Heart right ventricle (tissue), 16 donors: ENCODE measurements at places on chromosomes 3 and 15. TPM values are rescaled to one million over a fixed set of nuclear protein-coding genes. Genes with fewer than 3 reads are reported as not detected.
A peak's percentile ranks its signal among the peaks of the same experiment; 100 is the strongest.

- DNase-seq: no peak
- H3K4me3 ChIP-seq: no peak overlapping the region
- H3K27ac ChIP-seq: no peak overlapping the region
- H3K4me1 ChIP-seq: no peaks in the 10 kb centered on the region
- H3K36me3 ChIP-seq: no peaks in the 10 kb centered on the region
Observed at GRCh38 chr3:150303768-150304167, 104.3 kb upstream of the TSC22D2 start.

WDR53 gene
- 6.6 TPM for total RNA-seq

GNB4 gene
- total RNA-seq: 12.4 TPM

GRCh38 chr3:177429771-177430170 lies 232.5 kb upstream of the TBL1XR1 start:
- H3K27ac ChIP-seq: no peak overlapping the region
- H3K36me3 ChIP-seq: no peaks in the 10 kb centered on the region
- no peak overlapping the region for H3K4me3 ChIP-seq
- no peaks in the 10 kb centered on the region for H3K27me3 ChIP-seq
- DNase-seq: no peak

CLN6 gene
- total RNA-seq: 8.2 TPM

DNA sequence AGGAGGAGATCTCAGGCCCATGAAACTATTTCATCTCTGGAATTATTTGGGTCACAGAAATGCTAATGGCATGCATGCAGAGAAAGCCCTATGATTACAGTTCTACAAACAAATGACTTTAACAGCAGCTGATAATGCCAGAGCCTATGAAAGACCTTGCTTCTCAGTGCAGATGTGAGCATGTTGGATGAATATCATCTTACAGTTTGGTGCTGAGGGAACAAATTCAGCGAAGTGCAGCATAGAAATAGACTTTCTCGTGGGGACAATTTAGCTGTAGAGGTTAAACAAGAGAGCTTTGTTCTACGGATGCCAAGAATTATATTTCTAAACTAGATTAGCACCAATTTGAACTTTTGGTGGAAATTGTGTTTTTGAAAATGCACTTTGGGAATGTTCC lies 27.7 kb downstream of the PTX3 start:
- no peaks in the 10 kb centered on the region for H3K27me3 ChIP-seq
- no peak overlapping the region for H3K27ac ChIP-seq
- H3K4me1 ChIP-seq: no peaks in the 10 kb centered on the region
- no peaks in the 10 kb centered on the region for H3K36me3 ChIP-seq
- H3K4me3 ChIP-seq: no peak overlapping the region
- DNase-seq: no peak

ITPR1 gene
- total RNA-seq: 15.3 TPM

DNA sequence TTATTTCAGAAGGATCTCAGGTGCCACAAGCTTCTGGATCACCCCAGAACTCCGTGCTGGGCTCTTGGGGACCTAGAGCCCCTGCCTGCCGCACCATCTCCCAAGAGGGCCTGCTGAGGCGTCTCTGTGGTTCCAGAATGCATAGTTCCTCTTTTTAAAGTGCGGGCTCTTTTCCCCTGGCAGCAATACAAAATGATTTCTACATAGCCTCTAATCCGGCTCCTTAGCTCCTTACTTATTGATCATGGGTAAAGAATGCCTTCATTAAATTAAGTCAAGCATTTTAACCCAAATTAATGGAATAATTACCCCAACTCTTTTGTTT lies 121.9 kb downstream of the ATP10A start:
- DNase-seq: no peak
- no peak overlapping the region for H3K27ac ChIP-seq
- peaks cover 23% of the 10 kb centered on the region for H3K4me1 ChIP-seq
- H3K4me3 ChIP-seq: no peak overlapping the region
- H3K27me3 ChIP-seq: no peaks in the 10 kb centered on the region
- H3K36me3 ChIP-seq: no peaks in the 10 kb centered on the region

DNA sequence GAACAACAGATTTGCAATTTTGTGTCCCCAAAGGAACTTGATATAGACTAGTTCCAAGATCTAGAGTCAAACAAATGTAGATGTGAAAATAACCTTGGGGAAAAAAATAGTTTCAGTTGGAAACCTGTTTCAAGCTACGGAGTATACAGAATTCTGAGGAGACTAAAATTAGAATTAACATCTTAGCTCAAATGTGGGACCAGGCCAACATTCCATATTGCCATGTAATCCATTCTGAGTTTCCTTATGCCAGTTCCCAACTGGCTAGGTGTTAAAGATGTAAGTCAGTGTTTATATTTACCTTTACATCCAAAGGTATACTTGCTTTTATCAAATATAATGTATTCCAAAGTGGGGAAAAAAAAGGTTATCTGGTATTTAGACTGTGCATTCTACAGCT lies 76.3 kb downstream of the UBE3A start:
- no peaks in the 10 kb centered on the region for H3K27me3 ChIP-seq
- no peak for DNase-seq
- no peaks in the 10 kb centered on the region for H3K36me3 ChIP-seq
- peaks cover 20% of the 10 kb centered on the region for H3K4me1 ChIP-seq
- no peak overlapping the region for H3K27ac ChIP-seq

SH2D7 gene
- total RNA-seq: not detected

CDCP1 gene
- total RNA-seq: 0.15 TPM

DNA sequence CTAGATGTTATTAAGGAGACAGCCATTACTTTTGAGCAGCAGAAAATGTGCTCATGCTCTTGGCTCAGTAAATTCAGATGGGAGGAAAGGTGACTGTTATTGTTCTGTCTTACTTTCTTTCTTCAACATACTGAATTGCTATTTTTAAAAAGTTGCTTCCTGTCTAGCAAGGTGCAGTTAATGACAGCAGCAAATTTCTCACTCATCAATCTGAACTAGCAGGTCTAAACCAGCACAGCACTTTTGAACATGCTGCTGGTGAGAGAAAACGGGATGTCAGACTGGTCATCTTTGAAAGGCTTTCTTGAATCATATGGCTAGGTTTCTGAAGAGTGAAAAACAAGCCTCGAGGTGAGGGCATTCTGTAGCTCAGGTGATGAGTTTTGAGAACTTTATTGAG lies 384.7 kb downstream of the MFSD1 start:
- H3K27ac ChIP-seq: no peak overlapping the region
- no peak for DNase-seq
- no peak overlapping the region for H3K4me3 ChIP-seq
- peaks cover 9% of the 10 kb centered on the region for H3K4me1 ChIP-seq
- no peaks in the 10 kb centered on the region for H3K27me3 ChIP-seq
- H3K36me3 ChIP-seq: no peaks in the 10 kb centered on the region

RAMAC gene
- 14.5 TPM for total RNA-seq

RLBP1 gene
- total RNA-seq: not detected

- no peaks in the 10 kb centered on the region for H3K36me3 ChIP-seq
- peak overlapping the region; percentile 94 for H3K27ac ChIP-seq
- H3K27me3 ChIP-seq: no peaks in the 10 kb centered on the region
- peaks cover 22% of the 10 kb centered on the region for H3K4me1 ChIP-seq
- peak overlapping the region; percentile 63 for H3K4me3 ChIP-seq
Observed at GRCh38 chr3:47803480-47804025, 615 bp downstream of the DHX30 start.

GRCh38 chr3:45035441-45036301 lies 9.6 kb downstream of the CLEC3B start:
- peak overlapping the region; percentile 23 for H3K4me3 ChIP-seq
- no peaks in the 10 kb centered on the region for H3K27me3 ChIP-seq
- peaks cover 47% of the 10 kb centered on the region for H3K4me1 ChIP-seq
- DNase-seq: peak; percentile 44
- peak overlapping the region; percentile 25 for H3K27ac ChIP-seq
- no peaks in the 10 kb centered on the region for H3K36me3 ChIP-seq

DNA sequence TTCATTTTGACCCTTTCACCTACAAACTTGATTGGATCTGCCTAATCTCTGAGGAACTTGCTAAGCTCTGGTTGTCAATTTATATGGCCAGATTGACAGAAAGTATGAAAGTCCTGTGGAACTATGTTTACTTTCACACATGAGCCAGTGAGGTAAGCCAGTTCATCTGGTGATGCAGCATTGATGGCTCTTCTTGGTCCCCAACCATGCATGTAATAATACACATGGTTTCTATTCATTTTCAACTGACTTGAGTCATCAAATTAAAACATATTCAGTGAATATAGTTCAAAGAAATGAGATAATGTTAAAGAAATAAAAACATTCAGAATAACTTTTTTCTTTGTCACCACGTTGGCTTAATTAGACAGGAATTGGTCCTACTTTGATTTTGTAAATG lies 336.1 kb upstream of the THBS1 start:
- H3K27me3 ChIP-seq: no peaks in the 10 kb centered on the region
- H3K27ac ChIP-seq: no peak overlapping the region

GRCh38 chr15:67458331-67459029 lies 62.5 kb upstream of the C15orf61 start:
- no peaks in the 10 kb centered on the region for H3K36me3 ChIP-seq
- no peaks in the 10 kb centered on the region for H3K4me1 ChIP-seq
- H3K4me3 ChIP-seq: no peak overlapping the region
- H3K27me3 ChIP-seq: no peaks in the 10 kb centered on the region

GRCh38 chr3:32705232-32705631 lies 20.2 kb downstream of the CNOT10 start:
- no peak overlapping the region for H3K27ac ChIP-seq
- DNase-seq: no peak
- no peak overlapping the region for H3K4me3 ChIP-seq
- H3K36me3 ChIP-seq: no peaks in the 10 kb centered on the region

GRCh38 chr3:44021651-44022594 lies 219.8 kb upstream of the TOPAZ1 start:
- H3K4me3 ChIP-seq: peak overlapping the region; percentile 37
- no peak overlapping the region for H3K27ac ChIP-seq
- DNase-seq: no peak
- H3K36me3 ChIP-seq: no peaks in the 10 kb centered on the region
- H3K27me3 ChIP-seq: peaks cover 75% of the 10 kb centered on the region

GALNT15 gene
- total RNA-seq: 19.8 TPM

GPR27 gene
- 0.95 TPM for total RNA-seq

- H3K36me3 ChIP-seq: no peaks in the 10 kb centered on the region
- no peak overlapping the region for H3K27ac ChIP-seq
- no peaks in the 10 kb centered on the region for H3K4me1 ChIP-seq
- no peak for DNase-seq
- no peaks in the 10 kb centered on the region for H3K27me3 ChIP-seq
- H3K4me3 ChIP-seq: no peak overlapping the region
Observed at GRCh38 chr3:171815973-171816595, 5.8 kb upstream of the PLD1 start.

- no peak overlapping the region for H3K27ac ChIP-seq
- no peak overlapping the region for H3K4me3 ChIP-seq
- H3K36me3 ChIP-seq: no peaks in the 10 kb centered on the region
- no peaks in the 10 kb centered on the region for H3K4me1 ChIP-seq
- DNase-seq: no peak
Observed at GRCh38 chr3:147773116-147773630, 364.0 kb downstream of the ZIC1 start.

NRG4 gene
- total RNA-seq: not detected

LMLN gene
- 11.3 TPM for total RNA-seq

- H3K4me1 ChIP-seq: peaks cover 33% of the 10 kb centered on the region
- no peak overlapping the region for H3K27ac ChIP-seq
- no peak for DNase-seq
Observed at GRCh38 chr3:149398296-149398695, 20.8 kb upstream of the TM4SF1 start.

DNA sequence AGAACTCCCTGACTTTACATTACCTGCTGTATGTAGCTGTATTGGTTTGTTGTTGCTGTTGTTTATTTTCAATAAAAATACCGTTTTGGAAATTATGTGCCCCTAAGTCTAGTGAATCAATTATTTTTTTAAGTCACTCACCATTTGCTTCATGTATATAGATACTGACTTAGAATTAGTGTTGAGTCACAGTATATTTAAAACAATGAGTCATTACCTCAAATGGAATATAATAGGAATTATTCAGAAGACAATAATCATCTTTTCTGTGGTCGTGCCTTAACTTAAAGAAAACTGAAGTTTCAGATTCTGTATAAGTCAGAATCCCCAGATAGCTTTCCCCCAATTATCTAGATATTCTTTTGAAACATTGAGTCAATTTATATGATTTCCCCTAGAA lies 21.0 kb upstream of the ALDH1A2 start:
- H3K27me3 ChIP-seq: no peaks in the 10 kb centered on the region
- H3K36me3 ChIP-seq: no peaks in the 10 kb centered on the region
- H3K4me3 ChIP-seq: no peak overlapping the region
- H3K27ac ChIP-seq: no peak overlapping the region

SCN5A gene
- total RNA-seq: 173 TPM

ARL8B gene
- total RNA-seq: 65.4 TPM

- no peak overlapping the region for H3K4me3 ChIP-seq
- no peaks in the 10 kb centered on the region for H3K36me3 ChIP-seq
- no peaks in the 10 kb centered on the region for H3K27me3 ChIP-seq
- no peaks in the 10 kb centered on the region for H3K4me1 ChIP-seq
- H3K27ac ChIP-seq: no peak overlapping the region
Observed at GRCh38 chr3:131582438-131582837, 79.7 kb upstream of the MRPL3 start.

DNA sequence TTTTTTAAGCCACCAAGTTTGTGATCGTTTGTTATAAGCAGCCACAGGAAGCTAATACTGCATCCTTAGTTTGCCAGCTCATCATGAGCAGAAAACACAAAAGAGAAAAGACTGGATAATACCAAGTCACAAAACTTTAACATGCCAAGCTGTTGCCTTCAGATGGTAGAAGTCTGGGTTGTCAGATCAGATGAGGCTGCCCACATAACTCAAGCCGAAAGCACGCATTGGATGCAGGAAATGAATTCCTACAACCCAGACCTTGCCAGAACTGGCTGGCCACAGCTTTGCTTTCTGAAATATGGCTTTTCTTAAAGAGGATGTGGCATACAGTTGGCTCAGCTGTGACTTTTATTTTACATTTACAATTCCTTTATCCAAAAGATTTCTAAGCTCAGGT lies 118.3 kb upstream of the NEO1 start:
- no peak overlapping the region for H3K4me3 ChIP-seq
- H3K36me3 ChIP-seq: no peaks in the 10 kb centered on the region
- no peak overlapping the region for H3K27ac ChIP-seq
- no peaks in the 10 kb centered on the region for H3K4me1 ChIP-seq

GRCh38 chr3:127384717-127385539 lies 97.1 kb upstream of the PRR20G start:
- no peaks in the 10 kb centered on the region for H3K36me3 ChIP-seq
- H3K4me1 ChIP-seq: no peaks in the 10 kb centered on the region
- H3K27ac ChIP-seq: no peak overlapping the region
- no peak overlapping the region for H3K4me3 ChIP-seq

TMEM158 gene
- total RNA-seq: 0.66 TPM

- no peak overlapping the region for H3K4me3 ChIP-seq
- peaks cover 6% of the 10 kb centered on the region for H3K4me1 ChIP-seq
- H3K36me3 ChIP-seq: no peaks in the 10 kb centered on the region
- DNase-seq: no peak
- H3K27ac ChIP-seq: no peak overlapping the region
Observed at GRCh38 chr3:44045476-44046275, 196.0 kb upstream of the TOPAZ1 start.
